Osteocyte (in vitro differentiated cells): ENCODE measurements at places on chromosomes 6 and 20.

DNA sequence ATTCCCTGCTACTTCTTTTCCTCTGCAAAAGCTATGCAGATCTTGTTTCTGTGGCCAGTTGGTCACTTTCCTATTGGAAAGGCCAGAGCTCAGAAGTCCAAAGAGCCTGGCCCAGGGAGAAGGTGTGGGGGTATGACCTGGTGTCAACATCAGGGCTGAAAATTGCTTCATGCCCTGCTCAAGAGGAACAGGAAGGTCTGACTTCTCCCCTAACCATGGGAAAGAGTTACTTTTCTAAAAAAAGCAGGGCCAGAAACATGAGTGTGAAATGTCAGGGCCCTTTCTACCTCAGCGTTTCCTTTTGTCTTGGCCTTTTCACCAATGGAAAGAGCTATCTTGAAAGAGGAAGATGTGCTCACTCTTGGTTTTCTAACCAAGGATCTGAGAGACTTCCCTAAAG, 117.4 kb downstream of the MAFB start:
- DNase-seq: no peak

DNA sequence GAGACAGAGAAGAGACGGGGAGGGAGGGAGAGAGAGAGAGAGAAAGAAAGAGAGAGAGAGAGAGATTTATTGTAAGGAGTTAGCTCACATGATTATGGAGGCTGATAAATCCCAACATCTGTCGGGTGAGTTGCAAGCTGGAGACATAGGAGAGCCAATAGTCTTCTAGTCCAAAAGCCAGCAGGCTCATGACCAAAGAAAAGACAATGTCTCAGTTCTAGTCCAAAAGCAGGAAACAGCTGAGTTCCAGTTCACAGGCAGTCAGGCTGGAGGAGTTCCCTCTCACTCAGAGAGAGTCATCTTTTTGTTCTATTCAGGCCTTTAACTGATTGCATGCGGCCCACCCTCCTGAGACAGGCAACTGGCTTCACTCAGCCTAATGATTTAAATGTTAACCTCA, 416.6 kb downstream of the PREX1 start:
- DNase-seq: no peak

DNA sequence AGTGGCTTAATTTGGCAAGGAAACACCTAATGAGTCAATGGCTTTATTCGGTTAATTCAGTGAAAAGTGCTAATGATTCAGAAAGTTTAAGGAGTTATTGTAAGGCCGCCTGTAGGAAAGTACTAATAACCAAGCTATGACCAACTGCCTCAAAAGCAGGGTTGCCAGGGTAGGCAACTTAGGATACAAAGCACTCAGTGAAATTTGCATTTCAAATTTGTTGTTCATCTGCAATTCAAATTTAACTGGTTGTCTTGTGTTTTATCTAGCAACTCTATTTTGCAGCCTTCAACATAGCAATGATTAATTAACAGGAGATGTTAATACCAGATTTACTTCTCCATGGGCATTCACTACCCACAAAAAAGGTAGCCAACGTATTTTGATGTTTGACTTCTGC, 412.3 kb downstream of the PRKN start:
- DNase-seq: no peak

GRCh38 chr6:116382587-116382986, 11.8 kb downstream of the DSE start:
- no peak for DNase-seq

- no peak for DNase-seq
Measured at GRCh38 chr6:51300510-51300909, 481.8 kb downstream of the TFAP2B start.

- DNase-seq: no peak
Measured at GRCh38 chr6:34021554-34022190, 124.2 kb downstream of the GRM4 start.

GRCh38 chr20:62136283-62137091, 6.7 kb downstream of the PSMA7 start:
- no peak for DNase-seq

DNA sequence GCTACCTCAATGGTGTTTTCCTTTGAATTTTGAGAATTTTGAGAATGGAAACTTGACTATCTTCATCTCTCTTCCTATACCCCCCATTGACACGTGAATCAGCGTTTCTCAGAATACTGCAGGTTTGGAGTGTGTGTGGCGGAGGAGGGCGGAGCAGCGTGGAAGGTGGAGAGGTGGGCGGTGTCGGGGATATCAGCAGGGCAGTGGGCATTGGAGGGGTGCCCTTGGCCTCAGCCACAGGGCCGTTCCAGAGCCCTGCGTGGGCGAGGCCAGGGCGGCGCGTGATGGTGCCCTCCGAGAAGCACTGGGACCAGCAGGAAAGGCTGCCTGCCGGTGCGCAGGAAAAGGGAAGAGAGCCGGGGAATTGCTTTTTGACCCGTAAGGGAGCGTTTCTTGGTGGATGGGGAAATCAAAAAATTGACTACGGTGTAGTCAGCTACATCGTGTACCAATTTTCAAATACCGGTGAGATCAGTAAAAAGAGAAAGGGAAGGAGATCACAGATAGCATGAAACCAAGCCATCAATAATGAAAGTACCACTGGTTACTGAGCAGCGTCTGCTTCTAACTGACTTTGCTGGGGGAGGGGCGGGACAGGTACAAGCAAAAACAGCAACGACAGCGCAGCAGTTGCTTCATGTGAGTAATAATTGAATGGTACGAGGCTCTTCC, 82.7 kb upstream of the DUSP22 start:
- no peak for DNase-seq

DNA sequence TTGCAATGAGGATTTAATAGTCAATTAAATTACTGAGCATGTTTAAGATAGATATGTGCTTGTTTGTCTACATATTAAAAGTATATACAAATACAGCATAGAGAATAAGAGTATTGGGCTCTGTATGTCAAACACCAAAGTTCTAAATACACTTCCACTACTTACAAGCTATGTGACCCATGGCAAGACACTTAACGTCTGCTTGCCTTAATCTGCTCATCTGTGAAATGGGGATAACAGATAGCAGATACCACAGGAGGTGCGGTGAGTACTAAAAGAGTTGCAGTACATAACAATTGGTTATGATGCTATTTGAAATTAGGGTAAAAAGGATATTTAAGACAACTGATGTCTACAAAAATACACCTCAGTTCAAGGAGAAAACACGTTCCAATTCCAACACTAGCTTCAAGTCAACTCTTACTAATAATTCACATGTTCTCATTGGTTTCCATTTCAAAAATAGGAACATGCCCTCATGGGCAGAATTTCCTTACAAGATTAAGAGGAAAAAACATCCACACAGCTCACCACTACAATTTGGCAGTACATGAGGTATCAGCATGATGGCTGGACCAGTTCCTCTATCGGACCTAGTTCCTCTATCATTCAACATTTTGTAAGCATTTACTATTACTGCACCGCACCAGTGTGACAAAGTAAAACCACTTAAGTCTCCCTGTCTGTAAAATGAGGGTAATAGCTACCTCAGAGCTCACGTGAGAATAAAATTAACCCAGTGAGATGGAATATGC, 101.1 kb downstream of the SMLR1 start:
- DNase-seq: no peak

GRCh38 chr6:138440758-138441357, 36.8 kb downstream of the HEBP2 start:
- DNase-seq: no peak

- no peak for DNase-seq
Measured at GRCh38 chr20:38000293-38000692, 33.0 kb downstream of the TTI1 start.

DNA sequence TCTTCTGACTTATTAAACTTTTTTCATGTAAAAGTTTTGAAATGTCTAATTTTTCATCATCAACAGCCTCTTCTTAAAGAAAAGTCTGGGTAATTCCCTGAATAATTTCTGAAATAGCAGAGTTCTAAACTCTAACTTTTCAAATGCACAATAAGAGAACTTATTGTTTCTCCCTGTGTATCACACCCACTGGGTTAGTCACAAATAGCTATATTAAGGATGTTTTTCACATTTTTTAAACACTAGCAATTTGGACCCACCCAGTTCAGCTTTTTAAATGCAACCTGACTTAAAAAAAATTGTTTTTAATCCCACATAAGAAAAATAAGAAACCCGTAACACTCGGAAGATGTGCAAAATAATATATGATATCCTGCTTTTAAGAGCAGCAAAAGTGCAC, 61.4 kb upstream of the UTRN start:
- DNase-seq: no peak

DNA sequence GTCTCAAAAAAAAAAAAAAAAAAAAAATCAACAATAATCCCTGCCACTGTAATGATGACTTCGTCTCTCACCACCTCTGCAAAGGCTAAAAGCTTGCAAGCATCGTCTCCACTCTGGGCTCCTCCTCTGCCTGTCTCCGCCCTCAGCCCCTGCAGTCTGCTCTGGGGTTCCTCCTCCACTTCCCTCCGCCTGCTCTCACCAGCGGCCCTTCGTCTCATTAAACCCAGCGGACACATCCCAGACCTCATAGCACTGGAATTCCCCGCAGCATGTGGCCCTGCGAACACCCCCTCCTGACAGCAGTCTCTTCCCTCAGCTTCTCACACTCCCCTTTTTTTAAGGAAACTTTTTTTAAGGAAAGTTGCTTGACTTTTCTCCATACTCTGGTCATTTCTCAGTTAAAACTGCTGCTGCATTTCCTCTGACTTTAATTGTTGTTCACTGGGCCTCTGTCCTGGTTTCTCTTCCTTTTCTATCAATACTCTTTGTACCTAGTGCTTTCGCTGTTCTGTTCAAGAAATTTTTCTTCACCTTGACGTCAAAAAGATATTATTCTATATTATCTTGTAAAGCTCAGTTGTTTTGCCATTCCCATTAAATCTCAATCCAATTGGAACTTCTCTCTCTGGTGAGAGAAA, 70.9 kb upstream of the PLEKHG1 start:
- no peak for DNase-seq

DNA sequence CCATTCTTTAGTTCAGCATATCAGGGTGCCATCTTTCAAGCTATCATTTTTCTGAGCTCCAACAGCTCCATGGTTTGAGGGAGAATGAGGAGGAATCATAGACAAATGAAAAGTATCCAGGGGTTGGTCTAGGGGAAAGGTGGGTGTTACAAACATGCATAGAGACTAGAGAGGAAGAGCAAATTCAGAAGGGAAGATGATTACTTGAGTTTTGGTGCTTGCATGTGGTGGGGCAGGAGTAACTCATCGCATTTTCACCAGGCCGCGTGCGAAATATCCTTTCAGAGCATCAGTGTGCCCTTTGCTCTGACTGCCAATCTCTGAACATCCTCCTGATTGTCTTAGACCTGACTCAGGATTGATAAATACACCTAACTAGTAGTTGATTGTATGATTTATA, 7.7 kb upstream of the BICRAL start:
- DNase-seq: no peak

DNA sequence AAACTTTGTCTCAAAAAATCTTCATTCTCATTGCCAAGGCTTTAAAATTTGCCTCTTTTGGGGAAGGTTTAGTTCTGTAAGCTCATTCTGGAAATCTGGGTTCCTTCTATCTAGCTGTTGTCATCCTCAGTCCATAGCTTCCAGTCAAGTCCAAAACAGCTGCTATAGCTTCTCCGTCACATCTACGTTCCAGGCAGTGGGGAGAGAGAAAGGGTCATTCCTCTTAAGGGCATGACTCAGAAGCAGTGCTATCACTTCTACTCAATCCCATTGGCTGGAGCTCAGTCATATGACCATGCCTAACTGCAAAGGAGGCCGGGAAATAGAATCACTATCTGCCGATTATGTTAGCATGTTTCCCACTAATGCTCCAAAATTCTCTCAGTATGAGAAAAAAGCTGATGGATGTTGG, 141.4 kb upstream of the PTPN1 start:
- no peak for DNase-seq
